BJ (cell line): ENCODE measurements at places on chromosomes 11 and 22. TPM values are rescaled to one million over a fixed set of nuclear protein-coding genes. Genes with fewer than 3 reads are reported as not detected.

- DNase-seq: no peak
Observed at GRCh38 chr11:100918551-100919500, 210.8 kb downstream of the PGR start.

DNA sequence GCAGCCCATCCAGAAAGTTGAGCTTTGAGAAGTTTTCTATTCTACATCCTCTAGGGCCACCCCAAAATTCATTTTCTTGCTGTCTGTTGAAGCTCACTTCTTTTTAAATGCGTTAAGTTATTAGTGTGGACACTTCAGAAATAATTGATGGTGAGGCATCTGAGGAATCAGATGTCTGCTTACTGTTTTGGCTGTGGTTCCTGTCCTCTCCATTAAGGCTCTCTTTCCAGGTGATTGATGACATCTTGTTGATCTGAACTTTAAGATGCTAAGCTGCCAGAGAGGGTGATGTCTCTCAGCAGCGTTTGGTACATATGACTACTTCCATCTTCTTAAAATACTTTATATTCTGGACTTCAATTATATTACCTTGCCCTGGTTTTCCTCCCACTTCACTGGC lies 45.2 kb downstream of the FAT3 start:
- DNase-seq: no peak

DNA sequence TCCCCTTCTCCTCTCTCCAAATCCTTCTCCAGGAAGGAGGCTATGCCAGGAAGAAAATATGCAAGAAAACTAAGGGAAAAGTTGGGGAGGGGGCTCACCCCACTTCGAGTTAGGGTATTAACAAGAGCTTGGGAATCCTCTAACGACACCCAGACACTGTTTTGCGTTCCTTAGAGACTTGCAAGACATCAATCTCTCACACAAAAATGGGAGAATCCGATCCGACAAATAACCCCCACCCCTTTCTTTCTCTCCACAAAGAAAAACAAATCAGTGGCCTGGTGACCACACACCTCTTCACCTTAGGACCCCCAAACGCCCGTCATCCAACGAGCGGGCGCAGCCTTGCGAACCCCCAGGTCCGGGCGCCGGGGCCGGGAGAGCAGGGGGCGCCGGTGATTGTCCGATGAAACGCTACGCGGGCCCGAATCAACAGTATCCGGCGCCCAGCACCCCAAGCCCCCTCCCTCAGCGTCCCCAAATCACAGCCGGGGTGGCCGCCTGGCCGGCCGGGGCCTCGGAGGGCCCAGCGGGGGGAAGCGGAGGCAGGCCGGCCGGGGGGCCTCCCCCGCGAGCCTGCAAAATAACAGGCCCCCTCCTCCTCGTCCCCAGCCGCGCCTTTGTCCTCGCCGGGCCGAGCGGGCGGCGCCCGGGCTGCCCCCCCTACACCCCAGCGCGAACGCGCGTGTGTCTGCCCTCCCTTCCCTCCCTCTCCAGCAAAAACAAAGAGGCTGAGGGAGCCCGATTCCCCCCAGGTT lies 690 bp downstream of the CSNK1E start:
- no peak for DNase-seq

The TRIM51 gene
- polyA plus RNA-seq: not detected in 2 replicates

The SYT12 gene
- 0.13 TPM in 2 replicates for polyA plus RNA-seq
